NCI-H1048 (cell line): ENCODE measurements at places on chromosomes 11 and 22.

DNA sequence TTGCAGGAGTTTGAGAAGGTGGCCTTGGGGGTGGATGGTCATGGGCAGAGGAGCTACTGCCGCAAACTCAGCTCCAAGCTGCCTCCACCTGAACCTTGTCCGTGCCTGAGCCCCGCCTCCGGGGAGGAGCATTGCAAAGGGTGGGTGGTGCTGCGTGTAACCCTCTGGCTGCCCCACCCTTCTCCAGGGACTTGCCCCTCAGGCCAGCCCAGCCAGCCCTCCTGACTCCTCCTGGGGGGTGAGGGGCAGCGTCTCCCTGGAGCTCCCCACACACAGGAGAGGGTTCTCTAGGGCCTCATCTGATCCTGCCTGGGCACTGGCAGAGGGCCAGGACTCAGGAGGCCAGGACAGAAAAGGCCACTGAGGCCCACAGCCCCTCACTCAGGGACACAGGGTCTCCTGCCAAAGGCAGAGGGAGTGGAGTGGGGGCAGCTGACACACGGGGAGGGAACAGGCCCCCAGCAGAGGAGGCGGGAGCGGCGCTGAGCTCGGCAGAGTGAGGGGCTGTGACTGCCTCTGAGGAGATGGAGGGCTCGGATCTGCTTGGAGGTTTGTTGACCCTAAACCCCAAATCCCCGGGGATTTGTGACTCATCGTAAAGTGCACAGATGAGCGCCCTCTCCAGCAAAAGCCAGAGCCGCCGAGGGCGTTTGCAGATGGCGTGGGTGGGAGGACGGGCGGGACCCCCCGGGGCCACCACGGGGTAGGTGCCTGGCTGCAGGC lies 12.8 kb downstream of the BRSK2 start:
- DNase-seq, result no peak

GRCh38 chr11:13841393-13841792 lies 121.1 kb upstream of the SPON1 start:
- DNase-seq, result no peak

- DNase-seq, result no peak
These were observed 46.5 kb upstream of the CCND1 start for GRCh38 chr11:69594481-69594880.

- no peak for DNase-seq
These were observed 96.3 kb downstream of the KCNQ1 start for GRCh38 chr11:2540992-2541680.
